GM23338 (cell line): ENCODE measurements at places on chromosomes 16 and 17.

DNA sequence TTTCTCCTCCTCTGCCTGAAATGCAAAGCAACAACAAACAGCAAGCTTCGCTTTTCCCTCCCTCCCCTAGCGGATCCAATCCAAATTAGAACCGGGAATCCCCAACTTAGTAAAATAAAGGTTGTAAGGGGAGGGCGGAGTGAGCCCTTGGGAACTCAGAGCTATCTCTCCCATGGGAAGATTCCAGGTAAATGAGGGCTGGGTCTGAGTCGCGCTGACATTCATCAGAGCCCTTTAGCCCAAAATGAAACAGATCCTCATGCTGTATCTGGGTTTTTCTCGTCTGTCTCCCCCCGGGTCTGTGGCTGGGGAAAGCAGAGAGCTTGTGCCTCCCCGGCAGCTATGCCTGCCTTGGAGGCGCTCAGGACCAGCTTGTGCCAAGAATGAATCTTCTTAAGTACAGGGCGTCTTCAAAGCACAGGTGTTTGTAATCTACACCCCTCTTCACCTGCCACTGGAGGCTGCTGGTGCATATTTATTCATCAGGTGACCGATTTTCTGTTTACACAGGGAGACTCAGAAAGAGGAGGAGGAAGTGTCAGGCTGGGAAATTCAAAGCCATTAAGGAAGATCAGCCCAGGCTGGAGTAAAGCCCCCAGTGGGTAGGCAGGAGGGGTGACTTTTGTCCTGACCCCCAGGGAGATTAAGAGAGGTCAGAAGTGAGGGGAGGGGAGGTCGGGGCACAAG, 55.0 kb upstream of the GSE1 start:
- peak; percentile 78 for DNase-seq

GRCh38 chr17:60675997-60676396, 1.7 kb upstream of the BCAS3 start:
- no peak for DNase-seq

- DNase-seq, result no peak
These were observed 47.8 kb downstream of the MRC2 start for GRCh38 chr17:62675260-62675659.

DNA sequence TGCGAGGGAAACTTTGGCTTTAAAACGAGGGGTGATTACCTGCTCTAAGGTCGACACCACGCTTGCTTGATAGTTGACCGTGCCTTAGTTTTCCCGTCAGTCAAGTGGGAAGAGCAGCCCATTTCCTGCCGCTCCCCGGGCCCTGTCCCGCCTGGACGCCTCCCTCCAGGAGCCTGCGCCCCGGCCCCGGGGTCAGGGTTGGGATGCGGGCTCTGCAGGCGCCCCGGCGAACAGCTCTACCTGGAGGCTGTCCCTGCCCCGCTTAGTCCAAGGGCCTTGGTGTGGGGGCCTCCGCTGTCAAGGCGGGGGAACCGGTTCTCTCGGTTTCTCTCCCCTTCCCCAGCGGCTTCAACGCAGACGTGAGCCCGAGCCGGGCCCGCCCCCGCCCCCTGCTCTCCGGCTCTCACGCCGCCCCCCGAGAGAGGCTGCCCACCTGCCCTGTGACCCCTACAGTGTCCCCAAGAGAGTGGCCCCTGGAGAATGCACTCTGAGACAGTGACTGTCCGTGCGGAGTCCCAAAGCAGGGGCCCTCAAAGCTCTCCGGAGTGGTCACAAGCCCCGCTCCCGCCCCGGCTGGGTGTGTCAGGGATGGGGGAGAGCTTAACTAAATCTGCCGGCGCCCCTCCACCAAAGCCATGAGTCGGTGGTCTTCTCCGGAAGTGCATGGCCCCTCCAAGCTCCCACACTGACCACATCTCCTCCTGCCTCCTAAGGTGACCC, 117.4 kb upstream of the SMURF2 start:
- DNase-seq, result peak; percentile 73

- no peak for DNase-seq
These were observed 138.4 kb downstream of the PHKB start for GRCh38 chr16:47599512-47599911.

DNA sequence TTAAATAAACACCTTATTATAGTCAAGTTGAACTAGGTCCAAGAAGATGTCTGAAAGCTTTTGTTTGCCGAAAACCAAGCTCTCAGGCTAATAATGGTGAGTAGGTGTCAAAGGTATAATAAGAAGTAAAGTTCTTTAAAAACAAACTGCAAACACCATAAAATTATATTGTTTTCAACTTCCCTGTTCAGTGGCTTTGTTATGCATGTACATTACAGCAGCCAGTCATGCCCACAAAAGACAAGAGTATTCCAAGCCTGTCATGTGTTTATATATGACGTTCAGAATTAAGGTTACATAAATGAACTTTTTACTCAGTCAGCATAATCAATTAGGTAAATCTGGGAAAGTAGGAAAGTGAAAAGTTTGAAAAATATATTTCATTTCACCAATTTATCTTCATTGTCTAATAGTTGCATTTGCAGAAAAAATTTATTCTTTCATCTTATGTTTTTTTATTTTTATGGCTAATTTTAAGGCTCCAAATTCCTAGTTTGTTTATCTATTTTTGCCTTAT, 928.7 kb upstream of the SOX9 start:
- no peak for DNase-seq

DNA sequence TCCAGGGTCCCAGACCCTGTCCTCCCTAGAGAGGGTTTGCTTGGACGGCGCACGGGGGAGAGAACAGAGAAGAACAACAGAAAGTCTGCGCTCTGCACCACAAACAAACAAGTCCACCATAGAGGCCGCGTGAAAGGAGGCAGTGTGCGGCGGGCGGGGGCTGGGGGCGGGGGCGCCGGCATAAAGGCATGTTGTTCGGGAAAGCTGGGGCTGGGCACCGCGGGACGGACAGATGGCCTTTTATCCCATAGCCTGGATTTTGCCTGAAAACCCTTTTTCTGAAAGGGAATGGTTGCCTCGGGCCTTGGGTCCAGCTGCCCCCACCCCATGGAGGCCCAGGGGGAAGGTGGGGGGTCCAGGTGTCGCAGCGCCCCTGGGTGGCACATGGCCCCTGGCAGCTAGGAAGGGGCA, 26.0 kb downstream of the FA2H start:
- no peak for DNase-seq

- no peak for DNase-seq
These were observed 24.6 kb upstream of the AATK start for GRCh38 chr17:81190591-81190990.
